ENCODE measurements at places on chromosomes 3 and 15. TPM values are rescaled to one million over a fixed set of nuclear protein-coding genes. Genes with fewer than 3 reads are reported as not detected.

DNA sequence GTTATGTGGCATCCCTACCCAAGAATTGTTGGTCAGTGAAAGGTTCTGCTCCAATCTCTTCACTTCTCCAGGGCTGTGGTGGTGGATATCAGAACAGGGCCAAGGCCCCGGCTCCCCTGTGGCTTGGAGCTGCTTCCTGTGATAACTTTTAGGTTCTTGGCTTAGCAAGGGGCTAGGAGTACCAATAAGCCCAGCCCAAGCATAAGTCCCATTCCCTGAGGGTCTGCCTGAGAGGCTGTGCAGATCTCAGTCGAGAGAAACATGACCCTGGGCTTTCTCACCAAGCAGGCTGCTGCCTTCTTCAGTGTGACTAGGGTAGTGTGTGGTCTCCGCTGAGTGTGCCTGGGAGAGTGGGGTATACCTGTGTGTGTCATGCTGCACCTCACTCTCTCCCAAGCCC is 7.1 kb downstream of the CLK3 start:
- DNase-seq, result peak; percentile 12

GRCh38 chr3:126682009-126682408 is 22.0 kb upstream of the CHCHD6 start:
- no peak for DNase-seq

- no peak for DNase-seq
Observed at GRCh38 chr3:40477666-40478065, 744 bp downstream of the ZNF619 start.

The LDHAL6B gene
- not detected for total RNA-seq

The TRPM1 gene
- not detected for total RNA-seq

DNA sequence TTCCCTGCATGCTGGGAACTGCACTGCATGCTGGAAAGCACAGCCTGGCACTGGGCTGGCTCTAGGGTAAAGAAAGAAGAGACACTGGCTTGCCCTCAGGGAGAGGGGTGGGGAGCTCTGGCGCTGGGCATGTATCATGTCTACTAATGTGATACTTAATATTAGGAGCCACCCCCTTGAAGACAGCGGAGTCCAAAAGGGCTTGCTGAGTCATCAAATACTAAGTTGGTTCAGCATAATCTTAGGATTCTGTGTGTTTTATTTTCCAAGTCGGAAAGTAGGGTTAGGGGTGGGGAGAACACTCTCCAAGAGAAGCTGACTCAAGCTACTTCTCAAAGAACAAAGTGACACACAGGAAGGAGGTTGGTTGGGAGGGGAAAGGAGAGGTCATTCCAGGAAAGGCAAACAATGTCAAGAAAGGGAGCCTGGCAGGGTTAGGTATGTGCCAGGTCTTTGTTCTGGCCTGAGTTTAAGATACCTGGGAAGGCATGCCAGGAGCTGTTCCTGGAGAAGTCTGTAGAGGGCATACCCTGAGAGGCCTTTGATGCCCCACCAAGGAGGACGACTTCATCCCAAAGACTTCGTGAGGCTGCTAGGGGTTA is 237.8 kb upstream of the NR2E3 start:
- DNase-seq, result peak; percentile 33

The IL17RB gene
- total RNA-seq, result not detected

DNA sequence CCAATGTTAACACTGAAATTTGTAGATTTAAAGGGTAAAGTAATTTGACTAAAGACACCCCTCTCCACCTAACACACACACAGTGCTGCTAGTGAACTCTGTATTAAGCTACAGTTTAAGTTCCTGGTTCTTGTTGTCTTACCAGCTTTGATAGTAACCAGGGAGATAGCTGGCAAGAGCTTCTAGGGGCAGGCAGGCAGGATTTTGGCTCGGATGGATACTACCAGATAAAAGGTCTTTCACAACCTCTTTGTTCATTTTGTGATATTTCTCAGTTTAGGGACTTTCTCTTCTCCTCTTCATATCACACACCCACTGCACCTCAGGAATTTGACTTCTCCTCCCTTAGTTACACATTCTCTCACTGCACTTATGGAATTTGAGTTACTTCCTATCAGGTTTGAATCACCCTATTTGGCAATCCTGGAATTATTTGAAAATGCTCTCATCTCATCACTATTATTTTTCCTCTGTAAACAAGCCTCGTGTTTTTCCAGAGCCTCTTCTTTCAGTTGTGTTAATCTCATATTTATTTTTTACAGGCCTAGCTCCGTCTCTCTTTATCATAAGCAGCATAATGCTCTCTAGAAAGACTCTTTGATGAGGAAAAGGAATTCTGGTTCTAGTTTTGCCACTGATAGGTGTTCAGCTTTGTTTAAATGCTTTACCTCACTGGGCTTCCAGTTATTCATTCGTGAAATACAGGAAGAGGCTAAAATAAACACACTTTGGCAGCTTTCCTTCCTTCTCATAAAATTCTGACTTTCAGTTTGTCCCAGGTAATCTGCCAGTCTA is 23.0 kb upstream of the CLDN1 start:
- DNase-seq, result peak; percentile 79
